ENCODE measurements at places on chromosomes 11 and 22.

- DNase-seq: no peak
These were observed 118.9 kb upstream of the NECTIN1 start for GRCh38 chr11:119847853-119848252.

DNA sequence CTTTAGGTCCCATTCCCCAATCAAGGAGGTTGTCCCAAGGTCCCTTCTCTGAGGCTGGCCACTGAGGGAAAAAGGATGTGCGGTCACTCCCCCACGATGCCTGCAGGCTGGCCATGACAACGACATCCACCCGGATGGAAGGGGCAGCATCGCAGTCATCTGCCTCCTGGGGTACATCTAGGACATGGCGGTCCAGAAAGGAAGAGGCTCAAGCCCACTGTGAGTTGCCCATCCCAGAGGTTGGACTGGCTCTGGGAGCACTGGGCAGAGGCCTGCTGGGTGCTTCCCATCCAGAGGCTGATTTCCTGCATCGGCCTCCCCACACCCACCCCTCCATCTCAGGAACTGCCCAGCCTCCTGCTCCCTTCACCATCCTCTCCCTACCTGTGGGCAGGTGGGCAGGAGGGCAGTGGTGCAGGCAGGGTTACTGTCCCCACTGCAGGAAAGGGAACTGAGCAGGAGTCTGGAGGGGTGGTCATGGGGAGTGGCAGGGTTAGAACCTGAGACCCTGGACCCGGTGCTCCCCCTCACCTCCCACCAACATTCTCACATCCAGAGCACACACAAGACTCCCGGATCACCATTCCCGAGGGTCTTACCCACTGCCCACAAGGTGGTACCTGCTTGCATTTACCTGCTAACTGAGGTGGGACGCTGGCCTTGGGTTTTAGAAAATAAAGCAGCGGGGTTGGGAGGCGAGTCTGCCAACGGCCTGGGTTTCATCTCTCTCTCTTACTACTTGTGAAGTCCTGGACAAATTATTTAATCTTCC is 4.4 kb downstream of the RCE1 start:
- no peak for DNase-seq

DNA sequence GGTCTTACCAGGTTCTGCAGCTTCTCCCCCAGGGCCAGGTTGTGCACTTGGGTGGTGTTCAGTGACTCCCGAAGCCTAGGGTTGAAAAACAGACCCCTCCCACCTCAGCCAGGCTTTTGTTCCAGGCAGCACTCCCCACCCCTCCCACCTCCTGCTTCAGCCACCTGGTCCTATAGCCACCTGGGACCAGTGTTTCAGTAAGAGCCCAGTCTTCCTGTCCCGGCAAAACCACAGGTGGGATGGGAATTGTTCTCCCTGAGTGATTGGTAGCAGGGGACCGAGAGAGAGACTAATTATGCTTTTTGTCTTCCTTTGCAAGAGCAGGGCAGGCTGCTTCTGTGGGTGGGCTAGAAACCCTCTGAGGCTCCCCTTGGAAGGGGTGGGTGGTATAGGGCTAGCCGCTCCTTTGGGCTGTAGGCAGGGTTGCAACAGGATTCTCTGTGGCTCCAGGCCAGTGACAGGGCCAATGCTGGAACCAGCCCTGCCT is 8.5 kb upstream of the NAALADL1 start:
- no peak for DNase-seq

- DNase-seq: no peak
These were observed 1.5 kb downstream of the DGKZ start for GRCh38 chr11:46348566-46349401.

GRCh38 chr11:37718431-37718999 is 1120.5 kb upstream of the RAG2 start:
- DNase-seq: no peak
